Activated T-helper 1 cell treated with anti-CD3 and anti-CD28 coated beads, Interleukin-12 subunit alpha, Interleukin-12 subunit beta, Interleukin-2, Interleukin-4 antibody, amounts not matched to agents 30 ng/mL and 10 ng/mL and 1 ng/mL, durations not matched to agents 14 hours and 24 hours and 36 hours (primary cell): ENCODE measurements at places on chromosomes 13 and 19.

DNA sequence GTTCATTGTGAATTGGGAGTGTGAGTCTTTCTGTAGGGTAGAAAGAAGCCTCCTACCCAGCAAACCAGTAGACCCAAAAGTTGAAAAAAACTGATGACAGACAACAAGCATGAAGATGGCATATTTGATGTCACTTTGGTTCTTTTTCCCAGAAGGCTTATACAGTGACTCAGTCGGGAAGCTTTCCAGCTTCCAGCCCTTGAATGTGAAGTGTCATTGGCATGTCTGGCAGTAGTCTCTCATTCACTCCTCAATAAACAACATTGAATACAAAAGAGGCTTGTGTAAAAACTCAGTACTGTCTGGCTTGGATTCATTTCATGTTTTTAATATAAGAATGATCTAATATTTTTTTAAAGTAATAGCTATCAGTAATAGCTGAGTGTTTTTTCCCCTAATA lies 68.7 kb downstream of the IPO5 start:
- H3K27ac ChIP-seq = no peak overlapping the region
- no peak overlapping the region for H3K4me3 ChIP-seq
- peaks cover 41% of the 10 kb centered on the region for H3K36me3 ChIP-seq
- H3K27me3 ChIP-seq = no peaks in the 10 kb centered on the region
- H3K4me1 ChIP-seq = no peaks in the 10 kb centered on the region
- no peak for DNase-seq

DNA sequence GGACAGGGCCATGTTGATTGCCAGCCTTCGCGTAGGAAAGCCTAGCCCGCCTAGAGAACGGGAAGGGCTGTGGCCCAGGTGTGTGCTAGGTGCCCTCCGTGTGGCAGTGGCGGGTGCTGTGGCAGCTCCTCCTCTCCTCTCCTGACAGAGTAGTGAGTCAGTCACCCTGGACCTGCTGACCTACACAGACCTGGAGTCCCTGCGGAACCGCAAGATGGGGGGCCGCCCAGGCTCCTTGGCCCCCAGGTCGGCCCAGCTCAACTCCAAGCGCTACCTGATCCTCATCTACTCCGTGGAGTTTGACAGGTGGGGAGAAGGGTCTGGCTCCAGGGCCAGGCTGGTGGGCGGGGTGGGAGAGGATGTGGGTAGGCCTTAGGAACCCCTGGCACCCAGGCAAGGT lies 11.1 kb downstream of the CCDC61 start:
- no peaks in the 10 kb centered on the region for H3K27me3 ChIP-seq
- H3K4me1 ChIP-seq = peaks cover under 1% of the 10 kb centered on the region
- DNase-seq = no peak
- no peak overlapping the region for H3K4me3 ChIP-seq
- no peak overlapping the region for H3K27ac ChIP-seq

DNA sequence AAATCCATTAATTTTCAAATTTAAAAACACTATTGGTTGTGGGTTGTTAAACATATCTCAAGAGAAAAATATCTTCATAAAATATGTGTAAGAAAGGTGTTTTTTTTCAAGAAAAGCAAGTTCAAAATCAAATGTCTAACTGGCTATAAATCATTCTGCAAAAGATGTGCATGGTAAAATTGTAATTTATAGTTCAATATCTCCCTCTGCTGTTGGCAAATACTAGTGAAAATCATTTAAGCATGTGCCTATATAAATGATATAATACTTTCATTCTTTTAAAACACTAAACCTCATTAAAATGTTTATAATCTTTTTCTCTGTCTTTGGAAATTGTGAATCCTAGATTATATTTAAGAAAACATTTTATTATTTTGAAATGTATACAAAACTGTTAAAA lies 17.2 kb upstream of the SLITRK6 start:
- H3K36me3 ChIP-seq = no peaks in the 10 kb centered on the region
- no peak overlapping the region for H3K27ac ChIP-seq
- no peaks in the 10 kb centered on the region for H3K4me1 ChIP-seq
- DNase-seq = no peak
- H3K4me3 ChIP-seq = no peak overlapping the region

DNA sequence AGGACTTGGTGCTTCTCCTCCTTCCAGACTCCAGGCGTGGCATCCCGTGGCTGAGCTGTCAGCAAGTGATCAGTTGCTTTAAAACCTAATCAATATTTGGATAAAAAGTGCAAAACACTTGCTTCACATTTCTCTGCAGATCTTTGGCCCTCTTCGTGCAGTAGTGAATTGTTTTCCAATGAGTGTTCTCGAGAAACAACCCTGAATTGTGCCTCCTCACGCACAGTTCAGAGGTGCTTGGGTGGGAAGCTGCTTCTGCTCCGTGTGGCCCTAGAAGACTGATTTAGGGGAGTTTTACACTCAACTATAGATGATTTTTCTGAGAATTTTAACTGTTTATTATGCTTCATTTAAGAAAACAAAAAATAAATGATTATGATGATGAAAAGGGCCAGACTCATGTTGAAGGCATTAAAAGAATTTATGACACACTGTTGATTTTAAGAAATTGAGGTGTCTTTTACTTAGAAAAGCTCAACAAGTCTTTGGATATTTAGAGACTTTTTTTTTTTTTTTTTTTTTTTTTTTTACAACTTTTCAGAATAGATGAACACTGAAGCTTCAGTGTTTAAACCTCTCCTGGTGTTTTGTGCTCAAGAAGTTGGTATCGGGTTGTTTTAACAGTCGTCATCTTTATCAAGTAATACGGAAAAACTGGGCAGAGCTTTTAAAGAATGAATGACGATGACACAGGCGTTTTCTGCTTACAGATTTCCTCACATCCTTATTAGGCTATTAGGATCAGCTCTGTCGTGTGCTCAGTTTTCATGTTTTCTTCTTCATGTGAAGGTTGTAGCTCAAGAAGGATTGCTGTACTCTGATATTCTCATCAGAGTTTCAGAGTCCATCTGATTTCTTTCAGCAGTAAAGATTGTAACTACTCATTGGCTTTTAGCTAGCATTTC lies 39.5 kb upstream of the TEX29 start:
- no peak for DNase-seq
- no peak overlapping the region for H3K4me3 ChIP-seq
- H3K4me1 ChIP-seq = peaks cover 29% of the 10 kb centered on the region
- peaks cover 56% of the 10 kb centered on the region for H3K36me3 ChIP-seq

- H3K27me3 ChIP-seq = no peaks in the 10 kb centered on the region
- no peak overlapping the region for H3K27ac ChIP-seq
- DNase-seq = no peak
- H3K4me3 ChIP-seq = no peak overlapping the region
Observed at GRCh38 chr13:87792878-87793277, 121.7 kb downstream of the SLITRK5 start.

DNA sequence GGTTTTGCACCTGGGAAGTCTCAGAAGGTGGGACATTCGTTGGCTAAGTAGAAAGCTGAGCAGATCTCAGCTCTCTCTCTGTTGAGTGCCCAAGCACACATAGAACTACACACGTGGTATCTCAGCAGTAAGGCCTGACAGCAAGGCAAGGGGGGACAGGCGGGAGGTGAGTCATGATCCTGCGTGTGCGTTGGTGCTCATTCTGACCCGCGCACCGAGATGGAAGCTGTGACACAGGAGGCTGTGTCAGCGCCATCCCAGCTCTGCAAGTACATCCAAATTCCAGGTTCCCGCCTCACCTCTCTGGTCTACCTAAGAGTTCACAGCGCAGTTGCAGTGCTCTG lies 135.7 kb downstream of the USP12 start:
- H3K27ac ChIP-seq = no peak overlapping the region
- no peak overlapping the region for H3K4me3 ChIP-seq
- DNase-seq = no peak

DNA sequence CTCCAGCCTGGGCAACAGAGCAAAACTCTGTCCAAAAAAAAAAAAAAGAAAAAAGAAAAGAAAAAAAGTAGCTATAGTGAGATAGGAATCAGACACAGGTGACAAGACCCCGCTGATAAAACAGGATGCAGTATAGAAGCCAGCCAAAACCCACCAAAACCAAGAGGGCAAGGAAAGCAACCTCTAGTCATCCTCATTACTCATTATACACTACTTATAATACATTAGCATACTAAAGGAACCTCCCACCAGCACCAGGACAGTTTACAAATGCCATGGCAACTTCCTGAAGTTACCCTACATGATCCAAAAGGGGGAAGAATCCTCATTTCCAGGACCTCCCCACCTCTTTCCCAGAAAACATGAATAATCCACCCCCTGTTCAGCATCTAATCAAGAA lies 35.6 kb upstream of the UBL3 start:
- no peaks in the 10 kb centered on the region for H3K36me3 ChIP-seq
- H3K4me3 ChIP-seq = no peak overlapping the region
- peaks cover 4% of the 10 kb centered on the region for H3K27me3 ChIP-seq
- no peak for DNase-seq
- H3K27ac ChIP-seq = no peak overlapping the region

DNA sequence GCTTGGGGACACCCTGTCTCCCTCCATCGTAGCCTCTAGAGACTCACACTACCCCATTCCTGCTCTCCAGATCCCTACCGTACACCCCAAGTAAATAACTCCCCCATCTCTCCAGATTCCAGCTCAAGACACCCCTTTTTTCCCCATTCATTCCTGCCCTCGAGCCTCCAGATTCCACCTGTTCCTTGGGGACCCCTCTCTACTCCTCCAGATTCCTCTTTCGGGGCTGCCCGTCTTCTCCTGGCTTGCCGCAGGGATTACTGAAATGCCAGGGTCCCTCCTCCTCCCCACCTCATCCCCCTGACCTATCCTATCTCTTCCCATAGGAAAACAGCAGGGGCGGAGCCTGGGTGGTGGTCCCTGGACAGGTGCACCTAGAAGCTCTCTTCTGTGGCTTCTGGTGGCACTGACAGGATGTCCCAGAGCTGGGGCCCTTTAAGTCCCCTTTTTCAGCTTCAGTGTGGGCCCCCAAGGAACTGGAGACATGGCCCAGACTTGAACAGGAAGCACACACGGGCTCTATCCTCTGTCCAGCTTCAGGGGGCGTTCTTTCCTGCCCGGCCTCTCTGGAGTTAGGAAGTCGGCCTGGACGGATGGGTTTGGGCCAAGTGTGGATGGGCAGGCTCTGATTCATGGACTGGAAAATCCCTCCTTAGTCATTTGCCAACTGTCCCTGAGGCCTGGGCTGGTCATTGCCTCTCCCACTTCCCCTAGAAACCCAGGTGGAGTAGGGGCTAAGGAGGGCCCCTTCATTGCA lies 1.2 kb downstream of the ZSWIM4 start:
- peak overlapping the region; percentile 88 for H3K27ac ChIP-seq
- no peak for DNase-seq
- peaks cover 6% of the 10 kb centered on the region for H3K36me3 ChIP-seq

DNA sequence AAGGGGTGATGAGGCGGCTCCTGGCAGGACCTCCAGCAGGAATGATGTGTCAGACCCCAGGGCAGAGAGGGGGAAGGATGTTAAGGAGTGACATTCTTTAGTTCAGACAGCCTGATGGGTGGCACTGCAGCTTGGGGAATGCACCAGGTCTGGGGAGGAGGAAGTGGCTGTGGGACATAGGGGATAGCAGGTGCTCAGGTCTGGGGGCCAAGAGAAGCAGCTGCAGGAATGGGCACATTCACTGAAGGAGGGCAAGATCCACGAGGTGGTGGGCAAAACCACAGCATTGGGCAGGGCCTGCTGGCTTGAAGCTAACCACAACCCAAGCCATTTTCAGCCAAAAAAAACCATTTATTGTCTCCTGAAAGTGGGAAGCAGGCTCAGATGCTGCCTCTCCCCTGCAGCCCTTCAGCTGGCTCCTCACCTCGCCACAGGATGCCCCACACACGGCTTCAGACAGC lies 26.5 kb downstream of the COMP start:
- no peak overlapping the region for H3K4me3 ChIP-seq
- no peaks in the 10 kb centered on the region for H3K4me1 ChIP-seq
- H3K27me3 ChIP-seq = no peaks in the 10 kb centered on the region
- H3K27ac ChIP-seq = no peak overlapping the region

DNA sequence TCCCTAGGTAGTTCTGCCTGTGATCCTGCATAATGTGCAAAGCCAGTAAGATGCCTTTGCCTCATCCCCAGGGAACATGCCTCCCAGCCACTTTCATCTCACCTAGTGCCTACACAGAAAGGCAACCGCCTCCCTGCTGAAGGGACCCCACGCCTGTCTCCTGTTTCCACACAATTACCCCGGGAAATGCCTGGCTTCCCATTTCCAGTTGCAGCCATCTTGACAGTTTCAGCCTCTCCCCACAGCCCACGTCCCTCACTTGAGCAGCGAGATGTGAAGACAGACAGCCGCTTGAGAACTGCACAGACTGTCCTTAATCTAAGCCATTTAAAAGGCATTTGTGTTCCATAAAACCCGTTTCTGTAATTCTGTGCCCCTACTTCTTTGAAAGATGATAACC lies 4.7 kb upstream of the UQCRFS1 start:
- no peak for DNase-seq
- no peak overlapping the region for H3K27ac ChIP-seq
- H3K4me1 ChIP-seq = peaks cover 6% of the 10 kb centered on the region
- peaks cover 5% of the 10 kb centered on the region for H3K27me3 ChIP-seq
- H3K4me3 ChIP-seq = no peak overlapping the region
- H3K36me3 ChIP-seq = no peaks in the 10 kb centered on the region

DNA sequence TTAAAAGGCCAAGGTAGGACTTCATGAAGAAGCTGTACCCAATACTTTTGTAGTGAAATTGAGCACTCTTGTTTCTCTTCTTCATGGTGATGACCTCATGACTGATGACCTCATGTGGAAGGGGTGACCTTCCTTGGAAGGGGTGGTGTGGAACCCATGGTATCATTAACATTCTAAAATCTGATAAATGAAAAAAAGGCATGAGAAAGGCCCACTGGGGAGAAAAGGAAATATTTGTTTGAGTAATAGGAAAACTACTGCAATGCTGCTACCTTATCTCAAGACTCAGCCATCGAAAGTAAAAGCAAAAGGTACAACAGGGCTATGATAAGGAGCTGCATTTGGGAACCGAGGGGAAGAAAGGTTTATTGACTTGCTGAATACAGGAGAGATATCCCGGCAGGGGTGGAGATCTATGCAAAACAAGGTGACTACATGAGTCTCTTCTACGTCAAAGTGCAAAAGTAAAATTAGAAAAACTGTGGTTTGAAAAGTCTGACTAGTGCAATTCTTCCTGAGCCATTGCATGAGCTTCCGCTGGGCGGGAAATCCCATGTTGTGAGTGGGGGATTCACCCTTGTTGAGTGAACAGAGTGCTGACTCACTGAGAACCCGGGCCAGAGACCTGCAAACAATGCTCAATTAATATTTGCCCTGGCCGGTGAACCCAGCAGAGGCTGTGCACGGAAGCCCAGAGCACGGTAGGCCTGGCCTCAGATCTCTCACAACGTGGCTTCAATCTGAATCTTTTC lies 138.9 kb upstream of the RFC3 start:
- H3K4me3 ChIP-seq = peak overlapping the region; percentile 73
- peaks cover 1% of the 10 kb centered on the region for H3K36me3 ChIP-seq
- H3K27me3 ChIP-seq = peaks cover 2% of the 10 kb centered on the region
- peak overlapping the region; percentile 91 for H3K27ac ChIP-seq
- H3K4me1 ChIP-seq = peaks cover 36% of the 10 kb centered on the region

- H3K27me3 ChIP-seq = no peaks in the 10 kb centered on the region
- no peaks in the 10 kb centered on the region for H3K36me3 ChIP-seq
- H3K4me3 ChIP-seq = no peak overlapping the region
- H3K4me1 ChIP-seq = no peaks in the 10 kb centered on the region
- H3K27ac ChIP-seq = no peak overlapping the region
- DNase-seq = no peak
Observed at GRCh38 chr13:107118506-107118905, 550.6 kb upstream of the ARGLU1 start.

- H3K27me3 ChIP-seq = peaks cover 59% of the 10 kb centered on the region
- H3K4me1 ChIP-seq = peaks cover 44% of the 10 kb centered on the region
- no peak overlapping the region for H3K27ac ChIP-seq
- DNase-seq = no peak
Observed at GRCh38 chr19:10293637-10294367, 4.0 kb downstream of the ICAM5 start.
